ENCODE measurements at places on chromosomes 4 and X.

DNA sequence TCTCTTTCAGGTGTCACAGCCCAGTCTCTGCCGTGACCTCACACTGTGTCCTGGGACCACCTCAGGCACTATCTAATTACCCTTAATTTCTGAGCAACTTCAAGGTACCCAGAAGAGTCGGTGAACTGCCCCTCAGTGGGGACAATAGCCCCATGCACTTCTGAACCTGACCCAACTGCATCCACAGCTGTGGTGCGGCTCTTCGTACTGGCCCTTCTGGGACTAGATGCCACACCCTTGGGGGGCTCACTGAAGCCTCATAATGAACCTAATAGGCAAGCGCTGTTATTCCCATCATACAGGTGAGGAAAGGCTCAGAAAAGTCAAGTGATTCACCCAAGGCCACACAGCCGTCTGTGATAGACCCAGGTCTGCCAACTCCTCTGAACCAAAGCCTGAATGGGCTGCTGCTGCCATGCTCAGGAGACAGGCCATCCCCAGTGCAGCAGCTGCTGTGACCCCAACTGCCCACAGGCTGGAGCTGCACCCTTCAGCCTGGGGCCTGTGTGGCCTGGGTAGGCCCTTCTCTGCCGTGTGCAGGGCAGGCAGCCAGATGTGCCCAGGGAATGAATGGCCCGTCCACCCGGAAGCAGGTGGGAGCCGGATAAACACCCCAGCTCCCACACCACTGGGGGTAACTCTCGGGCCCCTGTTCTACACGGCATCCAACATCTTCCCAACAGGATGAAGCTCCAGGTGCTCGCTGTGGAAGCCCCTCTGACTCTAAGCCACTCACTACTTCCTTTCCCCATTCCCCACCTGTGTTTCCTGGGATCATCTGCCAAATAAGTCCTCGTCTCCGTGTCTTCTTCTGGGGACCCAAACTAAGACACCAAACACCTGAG, 35.9 kb downstream of the HMX1 start:
- no peak for DNase-seq

DNA sequence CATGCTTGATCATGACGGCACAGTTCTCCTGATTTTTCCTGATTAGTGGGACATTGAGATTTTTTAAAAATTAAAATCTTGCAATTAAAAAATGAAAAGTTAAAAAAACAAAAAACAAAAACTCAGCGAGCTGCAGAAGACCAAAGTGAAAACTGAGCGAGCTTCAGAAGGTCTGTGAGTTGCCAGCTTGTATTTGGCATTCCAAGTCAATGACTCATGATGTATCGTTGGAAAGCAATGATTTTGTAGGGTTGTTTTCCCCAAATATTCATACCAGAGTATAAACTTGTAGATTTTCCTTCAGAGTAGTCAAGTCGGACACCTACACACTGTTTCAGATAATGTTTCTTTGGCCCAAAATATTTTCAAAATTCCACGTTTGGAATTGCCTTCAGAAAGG, 76.9 kb downstream of the LRRC66 start:
- DNase-seq, result no peak

DNA sequence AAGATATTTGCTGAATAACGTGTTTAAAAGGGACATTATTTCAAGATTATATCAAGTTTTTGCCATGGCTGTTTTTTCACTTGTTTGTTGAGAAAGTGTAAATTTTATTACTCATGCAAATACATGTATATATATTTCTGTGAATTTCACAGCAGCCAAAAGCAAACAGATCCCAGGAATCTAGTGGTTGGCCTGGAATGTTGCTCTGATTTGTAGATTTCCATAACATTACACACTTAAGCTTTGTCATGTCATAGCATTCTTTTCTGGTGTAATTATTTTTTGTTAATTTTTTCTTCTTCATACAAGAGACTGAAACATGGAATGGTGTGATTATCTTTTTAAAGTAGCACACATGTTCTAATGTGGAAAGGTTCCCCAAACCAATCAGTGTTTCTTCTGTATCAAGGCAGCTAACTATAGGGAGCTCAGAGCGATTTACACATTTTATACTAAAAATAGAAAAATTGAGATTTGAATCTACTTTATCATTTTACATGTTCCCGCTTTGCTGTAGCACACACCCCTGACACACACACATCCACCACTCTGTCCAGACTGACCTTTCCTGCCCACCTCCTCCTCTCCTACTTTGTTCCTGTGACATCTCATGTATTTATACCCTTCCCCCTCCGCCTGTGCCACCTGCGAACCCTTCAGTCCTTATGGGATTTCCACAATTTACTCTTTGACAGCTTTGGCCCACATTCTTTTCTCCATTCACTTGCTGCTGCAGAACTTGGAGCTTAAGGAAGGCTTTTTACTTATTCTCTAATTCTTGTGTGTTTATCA, 20.3 kb downstream of the RUFY3 start:
- no peak for DNase-seq

DNA sequence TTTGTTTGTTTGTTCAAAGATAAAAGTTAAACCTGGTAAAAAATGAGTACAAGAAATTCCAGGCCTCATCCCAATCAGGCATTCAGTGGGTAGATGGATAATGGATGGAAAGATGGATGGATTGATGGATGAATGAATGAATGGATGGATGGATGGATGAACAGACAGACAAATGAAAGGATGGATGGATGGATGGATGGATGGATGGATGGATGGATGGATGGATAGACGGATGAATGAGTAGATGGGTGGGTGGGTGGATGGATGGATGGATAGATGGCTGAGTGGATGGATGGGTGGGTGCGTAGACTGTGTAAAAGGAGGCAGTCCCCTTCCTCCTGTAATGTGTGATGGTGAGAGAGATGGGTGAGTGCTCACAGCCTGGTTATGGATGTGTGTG, 206.7 kb downstream of the FRMPD4 start:
- no peak for DNase-seq

- no peak for DNase-seq
These were observed 22.8 kb upstream of the FGF2 start for GRCh38 chr4:122803788-122804208.
